ENCODE measurements at places on chromosomes 2 and 18.

- no peak for DNase-seq
Observed at GRCh38 chr2:224910574-224910925, 131.7 kb downstream of the DOCK10 start.

GRCh38 chr2:85560812-85561279 is 447 bp downstream of the GGCX start:
- DNase-seq: no peak

GRCh38 chr2:140401056-140401455 is 1620.9 kb upstream of the NXPH2 start:
- no peak for DNase-seq

- DNase-seq: no peak
Observed at GRCh38 chr2:45872211-45872610, 220.7 kb downstream of the PRKCE start.

All from activated CD8-positive, alpha-beta memory T cell treated with anti-CD3 and anti-CD28 coated beads for 1 hour (primary cell).